HFFc6 (cell line): ENCODE measurements at places on chromosomes 1 and 21. TPM values are rescaled to one million over a fixed set of nuclear protein-coding genes. Genes with fewer than 3 reads are reported as not detected.

SPATA45 gene
- not detected in 3 replicates for total RNA-seq

KPRP gene
- total RNA-seq, result not detected in 3 replicates

CYP4A22 gene
- not detected in 3 replicates for total RNA-seq

CLCA1 gene
- not detected in 3 replicates for total RNA-seq

PRAMEF13 gene
- total RNA-seq, result not detected in 3 replicates

PLA2G2D gene
- not detected in 2 replicates for total RNA-seq

LCE1D gene
- not detected in 2 replicates for total RNA-seq

UBAP2L gene
- 187 to 231 TPM (median 218 TPM) in 3 replicates for total RNA-seq

SMIM12 gene
- 43.1 to 53.6 TPM (median 48.4 TPM) in 3 replicates for total RNA-seq

BSDC1 gene
- total RNA-seq, result 60.9 to 73.3 TPM (median 61.6 TPM) in 3 replicates

KLF17 gene
- 0.07 to 0.18 TPM in 2 of 3 replicates, not detected in the other for total RNA-seq

PTGFRN gene
- total RNA-seq, result not detected in 3 replicates

CELSR2 gene
- total RNA-seq, result 1.2 and 1.5 TPM in 2 replicates

NTPCR gene
- 25.5 to 32.9 TPM (median 29.0 TPM) in 3 replicates for total RNA-seq

FAM131C gene
- total RNA-seq, result 0.42 to 0.81 TPM (median 0.64 TPM) in 3 replicates

PTGER3 gene
- 0.58 to 2.1 TPM (median 1.4 TPM) in 3 replicates for total RNA-seq

CELA3A gene
- total RNA-seq, result not detected in 3 replicates

PADI2 gene
- 0.21 to 0.30 TPM in 2 of 3 replicates, not detected in the other for total RNA-seq

MYOM3 gene
- total RNA-seq, result 0.06 to 0.10 TPM in 2 of 3 replicates, not detected in the other

BEST4 gene
- total RNA-seq, result 0.11 to 0.23 TPM (median 0.21 TPM) in 3 replicates

OR2T29 gene
- not detected in 3 replicates for total RNA-seq

FMO2 gene
- total RNA-seq, result not detected in 3 replicates

PLA2G2A gene
- not detected in 3 replicates for total RNA-seq

GJA9 gene
- not detected in 3 replicates for total RNA-seq

TGFB2 gene
- 2.0 to 12.9 TPM (median 6.7 TPM) in 3 replicates for total RNA-seq

ZNF593 gene
- 41.1 to 49.9 TPM (median 46.3 TPM) in 3 replicates for total RNA-seq

NLRP3 gene
- total RNA-seq, result 0.33 to 4.3 TPM (median 0.38 TPM) in 3 replicates

FCGR3A gene
- not detected in 3 replicates for total RNA-seq

GUCA2B gene
- total RNA-seq, result not detected in 2 replicates

PTPRU gene
- total RNA-seq, result 6.0 to 8.1 TPM (median 6.9 TPM) in 3 replicates

MAEL gene
- not detected in 3 replicates for total RNA-seq

TMEM125 gene
- not detected in 3 replicates for total RNA-seq

CLDN17 gene
- not detected in 3 replicates for total RNA-seq

SSU72 gene
- total RNA-seq, result 137 to 156 TPM (median 143 TPM) in 3 replicates

SETD4 gene
- 8.6 to 9.8 TPM (median 9.3 TPM) in 3 replicates for total RNA-seq

IL22RA1 gene
- not detected in 2 replicates for total RNA-seq

PDZK1IP1 gene
- not detected in 3 replicates for total RNA-seq

OLIG2 gene
- total RNA-seq, result not detected in 3 replicates

EPHA10 gene
- not detected in 3 replicates for total RNA-seq

E2F2 gene
- 0.70 and 2.1 TPM in 2 replicates for total RNA-seq

FOXD2 gene
- 0.16 to 0.27 TPM (median 0.20 TPM) in 3 replicates for total RNA-seq

FCAMR gene
- total RNA-seq, result not detected in 3 replicates

OR2AK2 gene
- total RNA-seq, result not detected in 3 replicates

CACHD1 gene
- 3.9 and 4.9 TPM in 2 replicates for total RNA-seq

DNASE2B gene
- not detected in 3 replicates for total RNA-seq

DMBX1 gene
- not detected in 3 replicates for total RNA-seq

RNF186 gene
- total RNA-seq, result not detected in 3 replicates

SELP gene
- total RNA-seq, result not detected in 3 replicates

AGRN gene
- 150 to 164 TPM (median 157 TPM) in 3 replicates for total RNA-seq

EXTL1 gene
- 8.7 to 23.6 TPM (median 22.9 TPM) in 3 replicates for total RNA-seq

NFASC gene
- total RNA-seq, result 5.5 to 9.8 TPM (median 6.5 TPM) in 3 replicates
